H1 (cell line): ENCODE measurements at places on chromosomes 11 and 22.

DNA sequence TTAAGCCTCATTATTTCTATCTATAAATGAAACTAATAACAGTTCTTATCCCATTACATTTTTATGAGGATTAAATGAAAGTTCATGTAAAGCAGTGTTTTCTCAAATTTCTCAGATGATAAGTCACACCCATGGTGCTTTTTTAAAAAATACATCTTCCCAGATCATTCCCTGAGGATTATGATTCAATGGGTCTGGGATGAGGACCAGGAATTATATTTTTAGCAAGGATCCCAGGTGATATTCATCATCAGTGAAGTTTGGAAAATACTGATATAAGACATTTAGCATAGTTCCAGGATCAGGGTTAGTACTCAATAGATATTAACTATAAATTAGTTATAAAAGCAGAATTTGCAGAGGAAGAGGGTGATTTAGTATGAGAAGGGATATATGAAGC is 89.1 kb downstream of the BBOX1 start:
- DNase-seq = no peak

GRCh38 chr11:134361661-134362060 is 29.9 kb downstream of the GLB1L2 start:
- DNase-seq = no peak

DNA sequence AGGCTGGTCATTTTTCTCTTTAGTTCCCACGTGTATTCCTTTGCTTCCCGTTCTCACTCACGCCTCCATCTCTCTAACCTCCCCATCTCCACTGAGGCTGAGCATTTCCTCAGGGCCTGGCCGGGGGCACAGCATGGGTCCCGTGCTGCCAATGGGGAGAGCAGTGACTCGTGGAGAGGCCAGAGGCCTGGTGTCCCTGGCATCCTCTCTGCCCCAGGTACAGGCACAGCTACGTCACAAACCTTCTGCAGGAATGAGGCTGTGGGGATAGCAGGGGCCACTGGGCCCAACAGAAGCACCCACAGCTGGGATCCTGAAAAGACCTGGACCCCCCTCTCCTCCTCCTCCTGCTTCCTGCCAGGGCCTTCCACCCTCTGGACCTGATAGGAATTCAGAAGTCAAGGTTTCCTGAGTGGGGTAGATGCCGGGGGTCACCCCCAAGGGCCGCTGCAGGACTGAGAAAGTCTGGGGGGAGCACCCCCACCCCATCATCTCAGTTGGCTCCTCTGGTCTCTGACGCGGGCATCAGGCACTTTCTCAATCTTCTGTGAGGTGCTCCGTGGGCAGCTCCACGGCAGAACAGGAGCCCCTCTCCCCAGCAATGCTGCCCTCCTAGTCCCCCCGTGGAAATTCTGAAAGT is 11.8 kb downstream of the PNPLA5 start:
- DNase-seq = no peak

- no peak for DNase-seq
Observed at GRCh38 chr11:111421251-111421650, 42.2 kb upstream of the POU2AF1 start.

- no peak for DNase-seq
Observed at GRCh38 chr11:127052404-127052803, 51.8 kb upstream of the KIRREL3 start.

GRCh38 chr22:23219822-23220484 is 39.6 kb downstream of the BCR start:
- DNase-seq = no peak

GRCh38 chr22:30422481-30423300 is 2.9 kb upstream of the MTFP1 start:
- peak; percentile 60 for DNase-seq

GRCh38 chr11:130798280-130798679 is 118.0 kb downstream of the SNX19 start:
- DNase-seq = no peak

GRCh38 chr11:86952221-86952875 is 2.8 kb downstream of the FZD4 start:
- no peak for DNase-seq

GRCh38 chr11:12156301-12157140 is 46.1 kb downstream of the MICAL2 start:
- no peak for DNase-seq

GRCh38 chr11:124898263-124898680 is 607 bp upstream of the ROBO4 start:
- peak; percentile 34 for DNase-seq

DNA sequence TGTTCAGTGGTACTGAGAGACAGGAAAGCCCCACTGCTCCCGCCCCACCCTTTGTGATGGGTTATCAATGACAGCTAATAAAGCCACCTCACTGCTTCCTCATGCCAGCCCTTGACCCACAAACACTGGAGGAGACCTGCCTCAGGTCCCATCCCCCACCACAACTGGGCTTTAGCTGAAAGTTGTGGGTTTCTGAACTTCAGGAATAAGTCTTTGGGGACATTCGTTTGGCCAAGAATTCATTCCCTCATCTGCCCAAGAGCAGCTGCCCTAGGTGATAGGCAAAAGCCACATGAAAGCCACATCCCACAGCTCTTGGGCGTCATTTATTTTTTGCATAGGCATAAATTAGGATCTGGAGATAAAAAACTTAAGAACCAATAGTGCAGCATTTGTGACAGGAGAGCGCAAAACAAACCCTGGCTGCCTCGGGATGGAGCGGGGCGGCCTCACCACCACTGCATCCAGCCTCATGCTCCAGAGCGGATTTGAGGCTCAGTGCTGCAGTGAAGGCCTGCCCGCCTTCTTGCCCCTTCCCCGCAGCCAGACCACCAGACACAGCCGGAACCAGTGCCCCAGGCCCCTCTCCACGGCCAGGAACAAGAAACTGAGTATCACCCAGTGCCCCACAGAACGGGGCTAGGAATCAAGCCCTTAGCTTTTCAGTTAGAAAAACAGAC is 21.2 kb downstream of the SUN2 start:
- DNase-seq = no peak

GRCh38 chr11:95790933-95791708 is 823 bp downstream of the CEP57 start:
- no peak for DNase-seq

DNA sequence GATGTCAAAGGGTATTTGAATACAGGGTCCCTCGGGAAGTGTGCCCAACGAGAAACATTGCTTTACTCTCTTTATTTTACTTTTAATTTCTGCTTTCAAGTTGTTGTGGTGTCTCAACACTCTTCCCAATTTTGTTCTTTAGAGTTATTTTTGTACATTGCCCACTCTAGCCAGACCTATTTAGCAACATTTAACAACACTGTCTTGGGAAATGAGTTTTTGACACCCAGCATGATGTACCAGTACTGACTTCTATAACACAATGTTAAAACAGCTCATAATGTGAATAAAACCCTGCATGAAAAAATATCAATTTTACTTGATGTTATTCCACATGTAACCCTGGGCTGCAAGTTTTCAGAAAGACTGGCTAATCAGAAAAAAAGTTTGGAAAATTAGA is 350.2 kb upstream of the PITPNB start:
- no peak for DNase-seq

DNA sequence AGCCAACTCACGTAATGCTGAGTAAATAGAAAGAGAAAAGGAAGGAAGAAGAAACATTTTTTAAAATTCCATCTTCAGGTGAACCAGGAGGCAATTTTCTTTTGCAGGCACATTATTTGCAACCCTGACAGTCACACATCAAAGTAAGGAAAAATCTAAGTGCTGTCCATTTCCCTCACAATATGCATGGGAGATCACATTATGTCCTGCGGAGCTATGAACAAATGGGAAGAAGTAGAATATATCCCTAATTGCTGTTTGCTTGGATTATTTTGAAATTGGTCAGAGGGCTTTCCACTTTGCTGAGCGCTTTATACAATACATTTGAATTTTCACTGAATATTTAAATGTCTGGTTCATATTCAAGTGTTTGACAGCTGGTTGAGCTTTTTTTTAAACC is 133.8 kb upstream of the API5 start:
- no peak for DNase-seq

GRCh38 chr11:46808799-46809431 is 37.2 kb downstream of the CKAP5 start:
- DNase-seq = no peak

DNA sequence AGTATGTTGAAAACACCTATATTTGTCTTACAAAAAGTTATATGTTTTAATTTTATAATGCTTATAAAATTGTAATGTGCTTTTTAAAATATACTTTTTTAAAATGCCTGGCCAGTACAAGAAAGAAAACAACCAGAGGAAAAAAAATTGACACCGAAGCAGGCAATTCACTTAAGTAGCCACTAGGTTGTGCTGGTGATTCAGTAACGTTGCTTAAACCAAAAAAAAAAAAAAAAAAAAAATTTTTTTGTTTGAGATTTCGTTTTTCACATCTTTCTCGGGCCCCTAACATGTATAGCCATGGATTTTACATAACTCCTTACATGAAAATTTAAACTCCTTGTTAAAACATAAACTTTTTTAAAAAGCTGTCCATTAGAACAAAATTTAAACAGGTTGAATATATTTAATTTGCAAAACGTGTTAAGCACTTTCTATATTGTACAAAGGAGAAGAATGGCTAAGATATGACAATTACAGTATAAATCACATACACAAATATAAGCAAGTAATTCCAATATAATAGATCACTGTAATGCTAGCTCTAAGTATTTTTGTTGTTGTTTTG is 9.2 kb downstream of the OR8B4 start:
- no peak for DNase-seq

- no peak for DNase-seq
Observed at GRCh38 chr11:104876861-104877431, 21.3 kb downstream of the CASP12 start.

DNA sequence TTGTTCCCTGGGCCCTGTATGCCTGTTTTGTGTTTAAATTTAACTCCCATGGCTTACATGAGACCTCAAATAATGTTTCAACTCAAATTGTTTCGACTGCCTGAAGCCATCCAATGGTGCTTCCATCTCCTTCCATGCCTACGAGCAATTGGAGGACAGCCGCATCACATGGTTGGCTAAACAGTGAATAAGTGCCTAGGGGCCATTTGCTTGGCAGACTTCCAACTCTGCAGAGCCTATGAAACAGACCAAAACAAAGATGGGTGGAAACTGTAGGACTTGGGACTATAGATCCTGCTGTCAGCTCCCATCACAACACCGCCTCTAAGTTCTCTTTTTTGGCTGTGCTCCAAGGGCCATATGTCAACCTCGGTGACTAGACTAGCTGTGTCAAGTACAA is 84.1 kb downstream of the PARVA start:
- DNase-seq = no peak

DNA sequence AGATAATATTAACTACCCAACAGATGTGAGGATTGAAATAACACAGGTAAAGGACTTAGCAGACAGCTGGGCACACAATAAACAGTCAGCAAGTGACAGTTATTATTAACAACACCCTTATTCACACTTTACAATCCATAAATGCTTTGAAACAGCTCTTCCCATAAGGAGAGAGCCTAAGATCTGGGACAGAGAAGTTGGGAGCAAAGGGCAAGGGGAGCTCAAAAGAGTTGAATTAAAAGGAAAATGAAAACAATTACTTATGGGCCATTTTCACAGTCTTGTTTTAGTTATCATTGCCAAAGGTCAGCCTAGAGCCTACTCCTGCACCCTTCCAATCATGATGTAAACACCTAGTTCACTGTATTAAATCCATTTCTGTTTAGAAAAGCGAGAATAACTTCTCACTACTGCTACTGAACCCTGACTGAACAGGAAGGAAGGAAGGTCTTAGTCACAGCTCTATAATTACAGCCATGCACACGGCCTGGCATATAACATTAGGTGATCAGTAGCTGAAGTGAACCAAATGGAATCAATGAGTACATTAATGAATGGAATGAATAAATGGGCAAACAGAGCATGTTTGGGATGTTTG is 111.3 kb downstream of the PLEKHA7 start:
- DNase-seq = no peak

GRCh38 chr11:122773781-122774266 is 64.5 kb upstream of the CRTAM start:
- no peak for DNase-seq

DNA sequence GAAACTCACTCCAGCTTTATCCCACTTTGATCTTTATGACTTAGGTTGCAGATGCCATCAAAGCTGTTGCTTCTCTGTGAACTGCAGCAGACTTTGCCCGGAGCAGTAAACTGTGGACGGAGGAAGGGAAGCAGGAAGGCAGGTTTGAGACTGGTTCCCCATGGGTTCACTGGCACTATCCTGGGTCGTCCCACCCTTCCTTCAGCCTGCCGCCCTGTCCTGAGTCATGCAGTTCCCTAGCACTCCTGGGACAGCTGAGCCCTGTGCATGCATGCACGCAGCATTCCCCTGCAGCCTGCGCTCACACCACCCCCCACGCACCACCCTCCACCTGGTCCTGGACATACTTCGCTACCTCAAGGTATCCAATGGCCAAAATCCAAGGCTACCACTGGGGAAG is 23.5 kb upstream of the P2RY2 start:
- no peak for DNase-seq

DNA sequence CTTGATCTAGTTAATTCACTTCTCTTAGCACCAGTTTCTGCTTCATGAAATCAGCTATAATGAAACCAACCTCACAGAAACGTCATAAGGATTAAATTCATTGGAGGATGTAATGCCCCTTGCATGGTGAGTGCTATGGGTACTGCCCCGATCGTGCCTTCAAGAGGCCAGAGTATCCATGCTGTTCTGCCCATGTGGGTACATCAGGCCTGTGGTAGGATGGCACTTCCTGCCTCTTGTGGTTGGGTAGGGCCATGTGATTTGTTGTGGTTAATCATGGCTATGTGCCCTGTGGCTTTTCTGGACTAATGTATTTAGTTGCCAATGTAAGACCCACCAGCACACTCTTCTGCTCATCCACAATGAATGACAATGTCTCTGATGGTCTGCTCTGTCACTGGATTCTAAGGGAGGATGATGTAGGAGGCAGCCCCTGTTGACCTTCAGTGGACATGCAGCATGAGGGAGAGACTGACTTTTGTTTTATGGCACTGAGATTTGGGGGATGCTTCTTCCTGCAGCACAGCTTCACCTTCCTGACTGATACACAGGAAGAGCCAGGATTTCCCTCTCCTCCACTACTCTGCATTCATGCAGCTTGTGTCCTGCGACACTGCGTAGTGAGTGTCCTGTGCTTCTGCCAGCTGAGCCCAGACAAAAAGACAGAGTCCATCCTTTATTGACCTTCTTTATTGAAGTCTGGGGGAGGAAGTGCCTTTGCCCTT is 66.2 kb downstream of the DHCR7 start:
- no peak for DNase-seq

DNA sequence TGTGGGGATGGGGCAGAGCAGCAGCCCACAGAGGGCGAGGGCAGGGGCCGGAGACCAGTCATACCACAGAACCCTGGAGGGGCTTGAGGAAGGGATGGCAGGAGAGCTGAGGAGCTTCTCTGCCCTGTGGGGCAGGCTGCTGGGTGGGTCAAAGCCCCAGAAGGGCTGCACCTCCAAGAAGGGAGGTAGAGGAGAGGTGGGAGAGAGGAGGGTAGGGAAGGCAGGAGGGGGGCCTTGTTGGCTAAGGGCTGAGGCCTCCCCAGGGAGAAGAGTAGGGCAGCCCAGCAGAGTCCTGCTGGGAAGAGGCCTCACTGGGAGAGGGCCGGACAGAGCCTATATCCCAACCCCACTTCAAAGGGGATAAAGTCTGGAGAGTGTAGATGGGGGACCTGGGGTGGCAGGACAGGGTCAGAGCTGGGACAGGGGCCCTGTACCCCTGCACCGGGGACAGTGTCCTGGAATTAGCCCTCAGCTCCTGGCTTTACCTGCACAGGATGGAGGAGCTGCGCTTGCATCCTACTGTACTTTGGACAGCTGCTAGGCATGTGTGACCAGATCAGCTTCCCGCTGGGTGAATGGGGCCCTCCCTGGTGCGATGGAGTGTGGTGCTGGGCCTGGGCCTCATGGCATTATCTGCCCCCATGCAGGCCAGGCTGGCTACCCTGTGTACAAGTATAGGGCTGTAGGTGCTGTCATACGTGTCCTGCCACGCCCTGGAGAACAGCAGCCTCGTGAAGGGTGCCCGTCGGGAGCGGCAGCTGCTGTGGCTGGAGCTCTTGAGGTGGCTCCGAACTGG is 7.3 kb downstream of the DGCR6L start:
- no peak for DNase-seq
